ENCODE measurements at places on chromosomes 5 and 9. TPM values are rescaled to one million over a fixed set of nuclear protein-coding genes. Genes with fewer than 3 reads are reported as not detected.

DNA sequence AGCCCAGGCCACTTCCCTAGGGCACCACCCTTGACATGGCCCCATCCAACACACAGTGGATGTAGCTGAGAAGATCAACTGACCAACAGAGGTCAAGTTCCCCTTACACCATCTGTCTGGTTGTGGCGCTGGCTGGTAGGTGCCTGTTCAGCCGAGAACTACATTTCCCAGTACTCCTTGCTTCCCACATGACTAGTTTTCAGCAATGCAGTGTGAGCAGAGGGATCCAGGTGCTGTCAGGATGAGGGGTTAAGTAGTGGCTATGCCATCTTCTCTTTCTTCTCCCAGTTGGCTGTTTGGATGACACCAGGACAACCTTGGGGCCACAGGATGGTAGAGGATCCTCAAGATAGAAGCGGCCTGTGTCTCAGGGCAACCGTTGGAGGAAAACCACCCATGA, 48.6 kb upstream of the SH3PXD2B start:
- no peak for DNase-seq

DNA sequence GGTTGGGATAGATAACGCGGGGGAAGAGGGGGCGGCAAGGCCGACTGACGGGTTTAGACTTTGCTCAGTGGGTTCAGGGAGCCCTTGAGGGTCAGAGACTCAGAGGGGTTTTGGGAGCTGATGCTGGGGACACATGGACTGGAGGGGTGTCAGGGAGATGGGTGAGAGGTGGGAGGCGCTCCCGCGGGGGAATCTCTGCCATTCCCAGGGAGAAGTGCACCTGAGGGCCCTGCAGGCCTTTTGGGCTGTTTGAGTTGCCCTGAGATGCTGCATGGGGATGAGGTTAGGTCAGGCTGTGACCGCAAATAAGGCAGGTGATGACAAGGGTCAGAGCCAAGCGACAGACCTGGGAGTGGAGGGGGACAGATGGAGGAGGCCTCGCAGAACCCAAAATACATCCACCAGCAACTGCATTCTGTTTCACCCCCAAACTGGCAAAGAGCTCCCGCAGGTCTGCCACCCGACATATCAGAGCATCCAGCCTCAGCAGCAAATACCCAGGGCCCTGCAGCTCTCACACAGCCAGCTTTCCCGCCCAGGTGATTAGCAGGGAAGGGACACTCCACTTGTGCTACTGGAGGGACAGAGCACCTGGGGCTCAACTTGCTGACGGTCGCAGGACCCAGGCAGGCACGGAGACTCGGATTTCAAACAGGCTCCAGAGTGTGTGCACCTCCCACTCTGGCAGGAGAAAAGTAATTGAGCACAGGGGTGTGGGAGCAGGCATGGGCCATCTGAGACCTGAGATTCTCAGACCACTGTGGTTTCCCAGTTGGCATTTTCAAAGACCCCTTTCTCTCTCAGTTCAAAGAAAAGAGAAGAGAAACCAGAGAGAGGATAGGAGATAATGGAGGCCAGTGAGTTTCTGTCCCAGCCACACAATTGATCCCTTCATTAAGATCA, 26.4 kb downstream of the TMOD1 start:
- DNase-seq = no peak

- no peak for DNase-seq
Measured at GRCh38 chr9:85246541-85246940, 495.2 kb downstream of the AGTPBP1 start.

DNA sequence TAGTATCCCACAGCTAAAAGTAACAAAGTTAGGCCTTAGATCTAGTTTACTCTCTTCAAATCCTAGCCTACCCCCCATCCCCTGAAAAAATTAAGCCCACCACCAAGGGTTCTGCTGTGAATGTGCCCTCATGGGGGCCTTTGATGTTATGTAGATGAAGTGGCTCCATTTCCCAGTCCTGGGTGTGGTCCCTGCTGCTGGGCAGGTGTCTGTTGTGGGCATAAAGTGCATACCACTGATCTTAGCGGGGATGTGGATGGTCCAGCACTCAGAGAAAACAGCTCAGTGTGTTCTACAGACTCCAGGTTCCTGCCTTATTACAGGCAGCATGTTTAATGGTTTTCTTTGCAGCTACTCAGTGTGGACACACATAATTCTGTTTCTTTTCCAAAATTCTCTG, 1.9 kb downstream of the PCBD2 start:
- DNase-seq = no peak

DNA sequence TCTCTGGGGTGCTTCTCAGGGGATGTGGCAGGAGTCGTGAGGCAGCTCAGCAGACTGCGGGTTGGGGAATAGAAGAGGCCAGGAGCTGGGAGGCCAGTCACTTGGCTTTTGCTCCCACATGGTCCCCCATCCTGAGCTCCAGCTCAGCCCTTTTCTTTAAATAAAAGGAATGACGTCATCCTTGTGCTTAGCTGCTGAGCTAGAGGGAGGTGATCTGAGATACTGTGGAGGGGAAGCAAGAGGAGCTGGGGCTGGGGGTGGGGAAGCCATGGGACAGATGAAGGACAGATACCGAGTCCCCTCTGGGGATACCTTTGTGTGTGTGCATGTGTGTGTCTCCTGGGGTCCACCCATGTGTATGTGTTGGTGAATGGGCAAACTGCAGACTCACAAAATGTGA, 89.0 kb upstream of the ARAP3 start:
- DNase-seq = no peak

DNA sequence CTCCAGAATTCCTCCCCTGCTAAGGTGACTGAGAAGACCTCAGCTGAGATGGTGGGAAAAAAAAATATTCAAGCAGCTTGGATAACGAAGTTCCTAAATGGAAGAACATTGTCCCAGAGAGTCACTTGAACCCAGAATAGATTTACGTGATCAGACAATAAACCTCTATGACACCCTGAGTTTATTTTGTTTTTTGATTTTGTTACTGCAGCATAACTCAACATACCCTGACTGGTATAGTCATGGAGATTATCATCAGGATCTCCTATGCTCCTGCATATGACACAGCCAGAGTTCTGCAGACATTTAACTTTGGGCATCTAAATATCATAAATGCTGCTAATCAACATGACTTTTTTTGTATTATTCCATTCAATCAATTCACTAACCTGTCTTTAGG, 282.9 kb downstream of the RASEF start:
- no peak for DNase-seq

DNA sequence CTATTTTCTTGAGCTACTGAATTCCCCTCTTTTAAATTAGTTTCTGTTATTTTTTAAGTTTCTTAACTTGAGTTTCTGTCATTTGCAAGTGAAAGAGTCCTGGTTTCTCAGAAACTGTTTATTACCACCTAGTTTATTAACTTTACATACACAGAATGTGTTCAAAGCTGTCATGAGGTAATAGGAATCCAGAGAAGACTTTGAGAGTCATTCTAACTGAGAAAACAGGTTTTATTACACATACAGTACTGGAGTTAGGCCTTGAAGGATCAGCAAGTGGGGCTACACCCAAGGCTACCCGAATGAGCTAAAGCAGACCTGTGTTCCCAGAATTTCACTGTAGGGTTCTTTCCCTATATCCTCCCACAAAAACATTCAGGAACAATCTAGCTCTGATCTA, 33.1 kb downstream of the FAM114A2 start:
- no peak for DNase-seq

GRCh38 chr5:114665551-114665950, 303.7 kb downstream of the KCNN2 start:
- DNase-seq = no peak

DNA sequence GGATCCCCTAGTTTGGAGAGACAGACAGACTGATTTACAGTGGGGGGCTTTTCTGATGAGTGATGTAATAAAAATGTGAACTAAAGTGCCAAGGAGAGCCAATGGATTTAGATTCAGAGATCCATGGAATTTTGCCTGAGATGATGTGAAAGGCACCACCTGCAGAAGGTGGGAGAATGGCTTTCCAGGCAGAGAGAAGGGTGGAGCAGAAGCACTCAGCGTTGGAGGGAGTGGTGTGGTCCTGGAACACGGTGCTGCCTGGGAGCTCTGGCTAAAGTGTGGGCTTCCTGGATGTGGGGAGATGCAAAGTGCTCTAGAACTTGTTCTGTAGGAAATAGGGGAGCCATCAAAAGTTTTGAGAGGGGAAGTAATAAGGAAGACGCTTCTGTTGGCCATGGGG, 57.0 kb downstream of the IQGAP2 start:
- DNase-seq = no peak

GRCh38 chr5:77935506-77936364, 159.6 kb upstream of the TBCA start:
- DNase-seq = no peak

- no peak for DNase-seq
Measured at GRCh38 chr9:82590845-82591244, 472.1 kb downstream of the RASEF start.

DNA sequence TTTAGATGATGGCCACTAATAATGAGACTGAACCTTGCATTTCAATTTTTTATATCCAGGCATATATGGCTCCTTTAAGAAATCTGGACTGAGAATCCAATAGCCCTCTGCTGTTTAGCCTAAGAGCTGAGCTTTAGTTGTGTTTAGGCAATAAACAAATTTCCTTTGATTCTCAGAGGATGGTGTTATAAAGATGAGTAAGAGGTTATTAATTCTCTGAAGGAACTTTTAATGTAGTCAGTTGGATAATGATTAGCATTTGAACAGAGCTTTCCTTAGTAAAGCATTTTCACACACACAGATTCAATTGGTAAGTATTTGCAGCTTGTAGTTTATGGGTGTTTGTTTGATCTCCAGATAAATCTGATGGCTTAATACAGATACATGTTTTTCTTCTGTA, 149.6 kb downstream of the PRR16 start:
- DNase-seq = peak; percentile 66

- no peak for DNase-seq
Measured at GRCh38 chr5:67051164-67051563, 145.4 kb downstream of the CD180 start.

DNA sequence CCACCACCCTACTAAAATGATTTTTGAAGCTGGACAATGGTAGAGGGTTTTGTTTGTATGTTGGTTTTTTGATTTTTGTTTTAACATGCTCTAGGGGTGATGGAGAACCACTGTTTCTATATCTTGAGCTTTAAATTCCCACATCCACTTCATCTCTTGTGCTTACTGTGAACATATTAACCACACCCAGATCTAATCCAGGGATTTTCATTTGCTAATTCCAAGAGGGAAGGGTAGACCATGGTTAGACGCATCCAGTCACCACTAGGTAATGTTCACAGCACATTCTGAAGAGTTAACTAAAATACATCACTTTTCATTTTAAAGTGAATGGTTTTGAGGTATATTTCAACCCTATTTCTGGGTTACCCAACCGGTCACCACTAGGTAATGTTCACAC, 36.5 kb upstream of the IQGAP2 start:
- no peak for DNase-seq

GRCh38 chr5:59850766-59851165, 42.8 kb downstream of the PDE4D start:
- DNase-seq = no peak

Gene SLF1
- total RNA-seq = 13.1 TPM

Gene SPAG8
- 0.12 TPM for total RNA-seq

Gene SLCO4C1
- 0.63 TPM for total RNA-seq

Gene WDR38
- not detected for total RNA-seq

Gene HTR4
- total RNA-seq = not detected

Gene CAMK2A
- total RNA-seq = not detected

Gene HRH2
- 0.29 TPM for total RNA-seq

All from epithelial cell of proximal tubule (primary cell).